Left renal cortex interstitium (tissue), 4 donors: ENCODE measurements at places on chromosomes 7 and 10.

GRCh38 chr10:103458720-103459119 is at the start of gene CALHM1:
TSS of gene CALHM1 (minus strand) at chr10:103458900. CDS start at chr10:103458751, 149 bp downstream.
- no peak for DNase-seq

DNA sequence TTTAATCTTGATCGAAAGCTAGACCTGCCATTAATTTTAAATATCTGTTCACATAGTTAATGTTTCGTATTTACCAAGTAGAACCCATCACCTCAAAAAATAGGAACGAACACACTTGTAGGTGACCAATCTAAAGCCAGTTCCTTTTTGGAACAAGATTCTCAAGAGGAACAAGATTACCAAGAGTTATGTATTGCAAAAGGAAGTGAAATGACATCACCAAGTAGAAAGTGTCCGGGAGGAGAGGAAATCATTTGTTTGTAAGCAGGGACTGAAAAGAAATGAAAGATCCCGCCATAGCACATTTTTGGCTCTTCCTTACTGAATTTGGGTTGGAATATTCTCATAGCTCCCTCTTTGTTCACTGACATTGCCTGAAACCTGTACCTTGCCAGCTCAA is 1200.5 kb downstream of the SORCS1 start:
- DNase-seq: no peak

DNA sequence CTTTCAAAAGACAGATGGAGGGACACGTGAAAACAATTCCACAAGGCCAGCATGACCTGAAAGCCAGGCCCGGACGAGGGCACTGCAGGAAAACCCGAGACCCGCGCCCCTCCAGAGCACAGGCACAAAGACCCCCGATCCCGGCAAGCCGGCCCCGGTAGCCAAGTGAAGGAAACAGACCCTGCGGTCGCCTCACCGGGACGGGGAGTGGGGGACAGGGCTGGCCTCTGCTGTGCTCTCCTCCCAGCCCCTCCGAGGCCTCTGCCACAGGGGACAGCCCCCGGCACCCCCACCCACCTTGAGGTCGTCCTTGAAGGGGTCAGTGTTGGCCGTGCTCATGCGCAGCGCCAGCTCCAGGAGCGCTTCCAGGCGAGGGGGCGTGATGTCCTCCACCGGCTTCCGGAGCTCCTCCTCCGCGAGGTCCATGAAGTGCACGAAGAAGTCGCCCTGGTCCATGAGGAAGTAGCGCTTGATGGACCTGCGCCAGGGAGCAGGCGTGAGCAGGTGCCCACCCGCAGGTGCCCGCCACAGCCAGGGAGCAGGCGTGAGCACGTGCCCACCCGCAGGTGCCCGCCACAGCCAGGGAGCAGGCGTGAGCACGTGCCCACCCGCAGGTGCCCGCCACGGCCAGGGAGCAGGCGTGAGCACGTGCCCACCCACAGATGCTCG is 11.3 kb upstream of the ADAM8 start:
- no peak for DNase-seq

DNA sequence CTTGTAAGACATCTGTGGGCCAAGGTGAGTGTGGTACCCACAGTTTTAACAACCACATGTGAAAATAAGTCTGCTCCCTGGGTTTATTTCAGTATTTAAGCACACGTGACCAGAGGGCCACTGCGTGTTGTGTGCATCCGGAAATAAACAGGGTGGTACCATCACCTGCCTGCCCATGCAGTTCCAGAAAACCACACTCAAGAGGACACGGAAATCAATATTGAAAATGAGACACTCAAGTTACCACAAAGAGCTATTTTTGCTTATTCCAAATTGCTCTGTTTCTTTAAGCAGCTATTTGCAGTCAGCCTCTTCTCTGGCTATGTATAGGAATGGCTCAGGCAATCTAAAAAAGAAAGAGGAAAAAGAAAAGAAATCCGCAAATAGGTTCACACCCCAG is 71.8 kb upstream of the LOXL4 start:
- no peak for DNase-seq

DNA sequence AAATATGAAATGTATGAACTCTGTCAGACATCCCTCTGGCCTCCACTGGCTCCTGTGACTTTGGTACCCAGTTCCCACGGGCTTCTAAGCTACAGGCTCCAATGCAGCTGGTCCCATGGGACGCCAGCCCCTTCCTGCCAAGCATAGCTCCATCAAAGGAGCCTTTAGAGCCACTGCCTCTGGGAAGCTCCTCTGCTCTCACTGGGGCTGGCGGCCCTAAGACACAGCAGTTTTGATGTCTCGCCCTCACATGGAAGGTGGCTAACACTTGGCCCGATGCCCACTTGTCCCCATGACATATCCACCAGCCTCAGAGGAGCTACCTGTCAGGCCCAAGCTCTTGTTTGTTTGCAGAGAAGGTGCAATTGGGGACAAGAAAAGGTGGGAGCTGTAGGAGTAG is 453.7 kb upstream of the LRRN3 start:
- no peak for DNase-seq

DNA sequence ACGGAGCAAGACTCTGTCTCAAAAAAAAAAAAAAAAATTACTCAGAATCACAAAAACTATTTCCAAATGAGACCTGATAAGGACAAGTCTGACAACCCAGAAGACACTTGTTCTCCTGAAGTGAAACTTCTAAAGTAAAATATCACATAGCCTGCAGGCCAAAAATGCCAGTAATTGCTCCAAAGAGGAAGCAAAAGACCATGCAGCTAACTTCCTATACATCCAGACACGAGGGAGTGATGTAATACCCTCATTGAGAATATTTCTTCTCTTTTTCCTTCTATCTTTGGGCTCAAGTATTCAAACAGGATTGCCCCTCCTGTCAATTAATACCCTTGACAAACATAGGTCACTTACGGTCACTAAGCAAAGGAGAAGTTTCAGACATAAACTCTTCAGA is 31.2 kb downstream of the ARMH3 start:
- DNase-seq: no peak
